ENCODE measurements at places on chromosomes 2 and 18. TPM values are rescaled to one million over a fixed set of nuclear protein-coding genes. Genes with fewer than 3 reads are reported as not detected.

- no peak for DNase-seq
These were observed 61.4 kb upstream of the TFCP2L1 start for GRCh38 chr2:121346407-121346806.

- DNase-seq: no peak
These were observed 11.0 kb downstream of the SIGLEC15 start for GRCh38 chr18:45836242-45837205.

DNA sequence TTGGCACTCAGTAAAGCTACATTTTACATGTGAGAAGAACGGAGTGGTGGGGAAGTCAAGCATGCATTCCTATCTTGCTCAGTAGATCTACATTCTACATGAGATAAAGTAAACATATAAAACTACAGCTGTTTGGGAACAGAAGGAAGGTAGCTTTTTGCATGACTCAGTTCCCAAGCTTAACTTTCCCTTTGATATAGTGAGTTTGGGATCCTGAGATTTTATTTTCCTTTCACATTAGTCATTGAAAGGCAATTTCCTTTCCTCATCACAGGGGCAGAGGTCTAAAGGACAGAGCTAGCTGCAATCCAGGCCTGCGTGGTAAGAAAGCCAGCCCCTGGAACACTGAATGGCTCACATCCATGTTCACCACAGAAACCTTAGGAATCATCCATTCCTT, 257.2 kb downstream of the SRBD1 start:
- DNase-seq: no peak

GRCh38 chr2:185472574-185472973, 266.0 kb upstream of the FSIP2 start:
- no peak for DNase-seq

DNA sequence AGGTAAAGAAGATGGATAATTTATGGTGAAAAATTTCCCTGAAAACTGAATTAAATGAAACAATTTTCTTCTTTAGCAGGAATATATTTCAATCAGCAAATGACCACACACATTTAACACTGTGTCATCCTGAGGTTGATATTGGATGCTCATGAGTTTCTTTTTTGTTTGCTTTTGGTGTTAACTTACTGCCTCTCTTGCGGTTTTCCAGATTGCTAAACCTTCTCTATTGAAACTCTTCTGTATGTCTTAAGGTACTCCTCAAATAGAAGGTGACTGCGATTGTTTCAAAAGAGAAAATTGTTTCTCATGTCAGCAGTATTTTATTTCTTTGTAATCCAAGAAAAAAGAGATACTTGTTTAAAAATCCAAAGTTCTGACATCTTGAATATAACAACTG, 99.1 kb downstream of the LRRTM1 start:
- DNase-seq: no peak

- DNase-seq: no peak
These were observed 16.0 kb downstream of the HIBCH start for GRCh38 chr2:190303647-190304046.

- no peak for DNase-seq
These were observed 1.0 kb upstream of the HS6ST1 start for GRCh38 chr2:128319631-128320191.

MAL gene
- 2.6 TPM for total RNA-seq

DNA sequence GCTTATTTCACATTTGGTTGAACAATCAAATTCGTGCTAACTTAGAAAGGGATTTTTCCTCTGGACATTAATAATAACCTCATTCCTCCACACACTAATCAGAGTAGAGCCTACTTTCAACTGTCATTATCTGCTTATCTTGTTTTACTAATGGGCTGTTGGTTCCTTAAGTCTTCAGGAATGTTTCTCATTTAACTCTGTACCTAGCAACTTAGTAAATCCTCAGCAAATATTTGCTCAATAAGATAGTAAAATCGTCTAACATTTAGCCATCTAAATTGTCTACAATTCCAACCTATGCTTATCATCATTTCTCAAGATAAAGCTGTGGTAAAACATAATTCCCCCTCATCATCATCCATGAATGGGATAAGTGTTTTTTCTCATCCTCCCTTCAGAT, 98.1 kb downstream of the CDH2 start:
- DNase-seq: no peak

DNA sequence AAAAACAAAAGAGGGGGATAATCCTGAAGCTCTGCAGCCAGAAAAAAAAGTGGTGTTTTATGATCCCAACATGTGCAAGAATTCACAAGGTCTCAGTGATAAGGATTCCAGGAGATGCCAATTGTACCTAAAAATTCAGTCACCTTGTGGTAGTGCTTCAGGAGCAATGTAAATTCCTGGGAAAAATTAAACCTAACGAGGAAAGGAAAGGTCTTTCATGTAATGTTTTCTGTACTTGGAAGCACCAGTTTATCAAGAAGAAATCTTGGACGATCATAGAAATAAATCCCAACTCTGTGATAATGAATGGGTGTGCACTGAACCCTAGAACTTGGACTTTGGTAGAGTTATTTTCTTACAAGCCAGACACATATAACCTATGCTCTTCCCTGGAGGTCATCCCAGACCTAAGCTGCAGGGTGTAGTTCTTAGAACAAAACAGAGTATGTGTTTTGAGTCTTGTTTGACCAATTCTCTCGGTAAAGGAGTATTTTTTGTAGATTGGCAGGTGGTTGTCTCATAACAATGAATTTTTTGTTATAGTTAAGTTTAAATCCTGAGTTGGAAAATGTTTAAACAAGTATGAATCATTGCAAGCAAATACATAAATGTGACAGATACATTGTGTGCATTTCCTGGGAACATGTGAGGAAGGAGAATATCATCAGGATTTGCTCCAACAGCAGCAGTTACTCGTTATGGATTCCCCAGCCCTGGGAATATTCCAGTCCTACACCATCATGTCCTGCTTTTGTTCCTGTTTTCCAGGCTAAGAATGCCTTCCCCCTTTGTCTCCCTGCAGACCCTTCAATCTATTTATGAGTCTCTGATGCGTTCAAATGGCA, 224.6 kb downstream of the NAPG start:
- DNase-seq: no peak

POTEJ gene
- not detected for total RNA-seq

- no peak for DNase-seq
These were observed 5.2 kb upstream of the DNAJB2 start for GRCh38 chr2:219273937-219274336.

- DNase-seq: no peak
These were observed 49.0 kb downstream of the SMCHD1 start for GRCh38 chr18:2704541-2704940.

QPCT gene
- total RNA-seq: 16.5 TPM

DNA sequence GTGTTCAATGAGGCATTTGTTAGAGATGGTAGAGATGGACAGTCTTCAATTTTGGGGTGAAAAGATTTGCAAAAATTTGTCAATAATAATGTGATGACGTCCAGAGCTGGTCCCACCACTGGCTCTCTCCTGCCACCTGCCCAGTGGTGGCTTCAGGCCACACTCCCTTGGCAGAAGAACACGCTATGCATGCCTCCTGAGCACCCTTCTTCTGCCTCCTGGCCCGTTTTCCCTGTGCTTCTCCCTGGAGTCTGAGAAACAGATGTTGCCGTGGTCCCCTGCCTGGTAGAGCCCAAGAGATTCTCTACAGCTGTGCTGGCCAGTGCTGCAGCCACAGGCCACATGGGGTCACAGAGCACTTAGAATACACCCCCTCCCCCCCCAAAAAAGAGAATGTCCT, 33.6 kb downstream of the INPP5D start:
- DNase-seq: no peak

- no peak for DNase-seq
These were observed 44.1 kb downstream of the EFR3B start for GRCh38 chr2:25085761-25086560.

DNA sequence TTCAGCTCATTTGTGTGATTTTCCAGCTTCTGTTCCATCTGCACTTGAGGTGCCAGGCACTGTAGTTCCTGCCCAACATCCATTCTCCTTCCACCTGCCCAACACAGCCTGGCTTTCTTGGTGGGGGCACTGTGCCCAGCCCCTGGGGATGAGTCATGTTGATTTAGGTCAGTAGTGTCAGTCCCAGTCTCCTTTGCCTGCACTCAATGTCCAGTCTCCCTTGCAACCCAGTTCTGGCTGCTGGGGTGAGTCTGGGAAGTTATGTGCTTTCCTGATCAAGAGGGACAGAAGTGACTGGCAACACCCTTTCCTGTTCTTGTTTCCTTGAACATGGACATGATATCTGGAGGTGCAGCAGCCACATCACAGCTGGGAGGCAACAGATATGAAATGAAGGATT, 1.5 kb upstream of the ASB18 start:
- no peak for DNase-seq

PLEKHH2 gene
- total RNA-seq: 6.7 TPM

CYP27A1 gene
- total RNA-seq: 4.2 TPM

GRCh38 chr2:143842836-143843235, 677.1 kb downstream of the ZEB2 start:
- DNase-seq: no peak

C2orf80 gene
- not detected for total RNA-seq

CRYBA2 gene
- total RNA-seq: not detected

IL18R1 gene
- 0.17 TPM for total RNA-seq

- DNase-seq: no peak
These were observed 12.1 kb downstream of the CCT4 start for GRCh38 chr2:61876400-61876799.

CASP8 gene
- 3.6 TPM for total RNA-seq
